ENCODE measurements at places on chromosomes 4 and X.

- DNase-seq: no peak
Measured at GRCh38 chrX:100512471-100512870, 72.3 kb upstream of the TNMD start.

DNA sequence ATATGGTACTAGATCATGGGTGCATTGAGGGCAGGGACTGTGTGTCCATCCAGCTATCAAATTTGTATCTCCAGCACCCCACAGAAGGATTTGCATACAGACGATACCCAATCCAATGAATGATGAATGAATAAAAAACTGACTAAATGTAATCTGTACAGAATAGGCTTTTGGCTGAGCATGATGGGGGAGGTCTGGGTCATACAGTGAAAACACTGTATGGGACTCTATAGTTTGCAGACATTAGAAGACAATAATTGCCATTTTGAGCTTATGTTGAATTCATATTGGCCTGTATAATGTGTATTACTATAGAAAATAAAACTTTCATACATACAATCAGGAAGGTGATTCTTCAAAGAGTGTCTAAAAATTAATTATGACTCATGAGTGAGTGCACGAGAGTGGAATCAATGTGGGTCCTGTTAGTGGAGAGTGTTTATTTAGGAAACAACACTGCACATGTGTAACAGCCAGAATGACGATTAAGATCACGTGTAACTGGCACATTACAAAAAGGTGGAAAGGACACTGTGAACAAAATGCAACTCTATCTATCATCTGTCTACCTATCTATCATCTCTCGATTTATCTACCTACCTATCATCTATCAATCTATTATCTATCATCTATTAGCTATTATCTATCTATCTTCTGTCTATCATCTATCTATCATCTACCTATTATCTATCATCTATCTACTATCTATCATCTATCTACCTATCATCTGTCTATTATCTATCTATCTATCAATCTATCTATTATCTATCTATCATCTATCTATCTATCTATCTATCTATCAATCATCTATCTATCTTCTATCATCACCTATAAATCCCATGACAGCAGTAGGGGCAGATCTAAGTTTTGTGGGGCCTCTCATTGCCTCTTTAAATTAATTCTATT lies 201.3 kb downstream of the PTTG2 start:
- no peak for DNase-seq

DNA sequence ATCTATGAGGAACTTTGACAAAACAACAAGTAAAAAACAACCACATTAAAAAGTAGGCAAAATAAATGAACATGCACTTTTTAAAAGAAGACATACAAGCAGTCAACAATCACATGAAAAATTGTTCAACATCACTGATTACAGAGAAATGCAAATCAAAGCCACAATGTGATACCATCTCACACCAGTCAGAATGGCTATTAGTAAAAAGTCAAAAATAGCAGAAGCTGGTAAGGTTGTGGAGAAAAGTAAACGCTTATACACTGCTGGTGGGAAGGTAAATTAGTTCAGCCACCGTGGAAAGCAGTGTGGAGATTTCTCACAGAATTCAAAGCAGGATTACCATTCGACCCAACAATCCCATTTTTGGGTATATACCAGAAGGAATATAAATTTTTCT lies 17.0 kb upstream of the LNX1 start:
- DNase-seq: no peak

DNA sequence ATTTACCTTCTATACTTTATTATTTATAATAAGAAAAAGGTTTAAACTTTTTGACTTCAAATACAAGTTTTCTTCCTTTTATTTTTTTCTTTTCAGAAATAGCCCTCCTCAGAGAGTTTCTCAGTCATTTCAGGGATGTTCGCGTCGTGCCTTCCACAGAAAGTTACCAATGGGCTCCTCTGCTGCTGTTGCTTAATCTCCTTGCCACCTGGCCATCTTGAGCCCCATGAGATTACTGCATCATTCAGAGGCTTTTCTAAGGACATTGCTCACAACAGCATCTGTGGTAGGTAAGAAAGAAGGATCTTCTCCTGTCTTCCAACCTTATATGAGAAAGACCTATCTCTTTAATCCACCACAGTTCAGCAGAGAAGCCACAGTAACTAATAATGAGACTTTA lies 1361.9 kb upstream of the ADGRL3 start:
- DNase-seq: no peak

- DNase-seq: no peak
Measured at GRCh38 chrX:53028678-53029077, 19.9 kb upstream of the GPR173 start.

GRCh38 chr4:147799986-147800555 lies 68.2 kb downstream of the ARHGAP10 start:
- no peak for DNase-seq

GRCh38 chr4:102333787-102334186 lies 11.5 kb downstream of the SLC39A8 start:
- DNase-seq: no peak

DNA sequence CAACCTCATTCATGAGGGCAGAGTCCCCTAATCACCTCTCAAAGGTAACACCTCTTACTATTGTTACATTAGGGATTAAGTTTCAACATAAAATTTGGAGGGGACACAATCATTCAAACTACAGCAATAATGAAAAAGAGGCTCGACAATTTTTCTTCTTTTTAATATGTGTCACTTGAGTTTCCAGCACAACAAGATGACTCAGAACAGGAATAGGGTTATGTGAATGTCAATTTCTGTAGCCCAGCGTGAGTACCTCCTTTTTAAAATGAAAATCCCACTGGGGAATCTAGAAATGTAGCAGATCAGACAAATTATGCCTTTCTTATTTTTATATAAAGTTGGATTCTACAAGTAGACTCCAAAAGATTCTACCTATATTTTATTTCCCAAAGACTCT lies 83.7 kb downstream of the ZNF330 start:
- no peak for DNase-seq

DNA sequence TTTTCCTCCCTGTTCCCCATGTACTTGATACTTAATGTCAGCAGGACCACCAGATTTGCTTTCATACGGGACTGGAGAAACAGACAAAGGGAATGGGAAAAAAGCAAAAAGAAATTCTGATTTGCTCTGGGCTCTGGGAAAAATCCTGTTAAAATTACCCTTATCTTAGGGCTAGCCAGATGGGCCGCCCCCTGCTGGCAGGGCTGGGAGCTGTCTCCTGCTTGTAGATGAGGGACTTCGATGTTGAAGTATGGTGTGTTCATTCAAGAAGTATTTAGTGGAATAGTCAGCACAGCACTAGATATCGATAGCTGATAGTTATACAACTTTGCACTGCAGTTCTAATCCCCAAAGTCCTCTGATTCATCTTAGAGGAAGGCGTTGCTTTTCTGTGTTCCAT lies 45.8 kb downstream of the BCORL1 start:
- DNase-seq: no peak

DNA sequence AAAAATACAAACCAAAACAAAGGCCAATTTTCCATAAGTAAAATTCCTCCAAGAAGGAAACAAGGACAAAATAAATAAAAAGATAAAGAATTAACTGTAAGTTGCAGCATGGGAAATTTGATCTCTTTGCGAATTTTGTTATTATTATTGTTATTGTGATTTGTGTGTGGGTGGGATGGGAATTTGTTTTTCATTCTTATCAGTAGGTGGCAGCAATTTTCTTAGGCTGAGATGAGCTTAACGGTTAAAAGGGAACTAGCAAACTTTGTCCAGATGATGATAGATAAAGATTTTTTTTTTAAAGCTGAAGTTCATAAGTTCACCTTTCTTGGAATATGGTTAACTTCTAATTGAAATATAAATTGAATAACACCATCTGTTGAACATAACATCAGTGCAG lies 83.2 kb upstream of the IL1RAPL2 start:
- no peak for DNase-seq

DNA sequence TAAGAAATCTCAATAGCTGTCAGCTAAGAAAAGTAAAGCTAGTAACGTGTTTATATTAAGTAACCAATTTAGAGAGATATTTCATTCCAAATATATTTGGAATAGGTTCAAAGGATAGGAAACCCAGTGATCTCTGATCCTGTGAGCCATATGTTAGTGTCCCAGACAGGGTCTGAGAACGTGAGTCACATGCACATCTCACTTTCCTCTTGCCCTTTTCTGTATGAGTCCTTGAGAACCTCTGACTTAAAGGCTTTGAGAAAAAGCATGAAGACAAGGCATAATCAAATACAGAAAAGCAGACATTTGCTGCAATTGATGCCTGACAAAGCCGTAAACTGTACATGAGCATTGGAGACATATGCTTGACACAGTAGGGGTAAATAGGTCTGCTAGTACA lies 655.1 kb upstream of the ADGRL3 start:
- no peak for DNase-seq

- no peak for DNase-seq
Measured at GRCh38 chrX:110965409-110966090, 130.4 kb upstream of the PAK3 start.

DNA sequence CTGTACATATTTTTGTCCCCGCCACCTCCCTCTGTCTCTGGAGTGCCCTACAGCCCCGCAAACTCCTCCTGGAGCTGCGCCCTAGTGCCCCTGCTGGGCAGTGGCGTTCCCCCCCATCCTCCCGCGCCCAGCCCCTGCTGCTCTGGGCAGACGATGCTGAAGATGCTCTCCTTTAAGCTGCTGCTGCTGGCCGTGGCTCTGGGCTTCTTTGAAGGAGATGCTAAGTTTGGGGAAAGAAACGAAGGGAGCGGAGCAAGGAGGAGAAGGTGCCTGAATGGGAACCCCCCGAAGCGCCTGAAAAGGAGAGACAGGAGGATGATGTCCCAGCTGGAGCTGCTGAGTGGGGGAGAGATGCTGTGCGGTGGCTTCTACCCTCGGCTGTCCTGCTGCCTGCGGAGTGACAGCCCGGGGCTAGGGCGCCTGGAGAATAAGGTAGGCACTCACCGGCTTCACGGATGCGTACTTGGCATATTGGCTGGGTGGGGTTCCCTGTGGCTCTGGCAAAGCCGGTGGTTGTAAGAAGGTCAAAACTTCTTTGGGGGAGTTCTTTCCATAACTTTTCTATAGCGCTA lies 653 bp downstream of the HHIP start:
- DNase-seq: no peak

DNA sequence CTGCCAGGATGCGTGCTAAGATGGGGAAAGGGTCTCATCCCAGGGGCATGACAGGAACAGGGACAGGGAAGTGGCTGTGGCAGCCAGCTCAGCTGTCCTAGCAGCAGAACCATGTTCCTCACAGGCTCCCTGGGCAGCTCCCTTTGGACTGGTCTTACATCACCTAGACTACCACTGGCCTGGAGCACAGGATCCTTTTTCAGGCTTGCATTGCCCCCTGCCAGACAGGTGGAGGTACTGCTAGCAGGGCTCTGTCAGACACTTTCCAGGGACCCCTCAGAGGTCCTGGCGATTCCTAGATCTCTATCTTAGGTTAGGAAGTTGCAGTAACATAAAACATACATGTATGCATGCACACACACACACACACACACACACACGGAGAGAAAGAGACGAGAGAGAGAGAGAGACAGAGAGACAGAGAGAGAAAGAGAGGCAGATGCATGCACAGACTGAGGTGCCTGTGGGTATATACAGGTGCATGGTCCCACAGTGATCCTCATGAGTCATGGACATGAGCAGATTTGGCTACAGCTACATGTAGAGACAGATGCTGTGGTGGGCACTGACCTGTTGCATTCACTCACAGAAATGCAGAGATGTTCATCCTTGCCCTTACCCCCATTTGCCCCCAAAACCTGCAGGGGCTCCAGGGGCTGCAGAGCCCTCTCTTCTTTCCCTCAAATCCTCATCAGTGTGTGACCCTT lies 63.6 kb downstream of the STARD8 start:
- DNase-seq: peak; percentile 11

DNA sequence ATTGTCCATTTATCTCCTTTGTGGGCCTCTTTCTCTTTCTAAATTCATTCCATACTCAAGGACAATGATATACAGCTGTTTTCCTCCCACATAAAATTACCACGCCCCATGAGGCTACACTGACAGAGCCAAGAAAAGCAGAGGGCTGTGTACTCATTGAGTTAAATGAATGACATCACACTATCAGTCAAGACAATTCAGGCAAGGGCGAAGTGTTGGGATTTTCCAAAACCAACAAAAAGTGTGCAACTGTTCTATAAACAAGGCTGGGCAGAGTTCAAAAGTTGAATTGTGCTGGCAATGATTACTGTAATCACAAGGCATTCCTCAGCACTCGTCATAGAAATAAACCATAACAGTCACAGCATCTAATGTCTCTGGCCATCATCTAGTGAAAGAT lies 799.6 kb upstream of the DIAPH2 start:
- no peak for DNase-seq

- DNase-seq: no peak
Measured at GRCh38 chr4:89519771-89520320, 212.2 kb upstream of the GPRIN3 start.

DNA sequence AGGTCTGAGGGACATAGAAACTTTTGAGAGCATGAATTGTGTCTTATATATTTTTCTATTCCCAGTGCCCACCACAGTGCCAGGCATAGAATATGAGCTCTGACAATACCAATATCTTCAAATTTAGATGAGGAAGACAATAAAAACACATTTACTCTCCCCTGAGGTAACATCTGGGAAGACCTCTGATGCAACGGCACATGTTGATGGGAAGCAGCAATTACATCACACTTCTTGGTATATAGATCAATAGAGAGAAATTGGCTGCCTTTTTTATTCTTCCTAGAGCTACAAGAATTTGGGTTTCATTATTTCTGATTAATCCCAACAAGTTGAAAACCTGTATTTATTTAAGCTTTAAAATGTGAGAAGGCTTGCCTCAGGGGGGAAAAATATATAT lies 67.4 kb upstream of the SMAD1 start:
- DNase-seq: no peak

- DNase-seq: no peak
Measured at GRCh38 chr4:162700358-162700757, 466.3 kb downstream of the NAF1 start.

- DNase-seq: peak; percentile 16
Measured at GRCh38 chr4:47462799-47463234, 685 bp downstream of the COMMD8 start.

DNA sequence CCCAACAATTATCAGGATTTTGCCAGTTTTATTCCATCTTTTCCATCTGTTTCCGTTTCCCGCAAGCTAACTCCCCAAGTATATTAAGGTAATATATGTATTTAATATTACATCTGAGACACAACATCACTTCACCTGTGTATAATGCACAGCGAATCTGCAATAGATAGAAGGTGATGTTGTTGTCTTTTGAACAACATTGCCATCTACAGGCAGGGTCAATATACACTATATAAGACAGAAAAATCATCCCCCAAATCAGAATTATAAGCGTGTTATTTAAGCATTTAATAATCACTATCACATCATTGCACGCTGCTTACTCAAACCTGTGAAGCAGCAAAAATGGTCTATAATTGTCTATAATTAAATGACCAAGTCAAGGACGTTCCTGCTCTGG lies 1115.5 kb downstream of the NLGN4X start:
- DNase-seq: peak; percentile 7

All from NCI-H1105 (cell line).